ENCODE measurements at places on chromosomes 7 and 10. TPM values are rescaled to one million over a fixed set of nuclear protein-coding genes. Genes with fewer than 3 reads are reported as not detected.

- no peak for DNase-seq
Observed at GRCh38 chr10:49502358-49502757, 36.6 kb downstream of the ERCC6 start.

DNA sequence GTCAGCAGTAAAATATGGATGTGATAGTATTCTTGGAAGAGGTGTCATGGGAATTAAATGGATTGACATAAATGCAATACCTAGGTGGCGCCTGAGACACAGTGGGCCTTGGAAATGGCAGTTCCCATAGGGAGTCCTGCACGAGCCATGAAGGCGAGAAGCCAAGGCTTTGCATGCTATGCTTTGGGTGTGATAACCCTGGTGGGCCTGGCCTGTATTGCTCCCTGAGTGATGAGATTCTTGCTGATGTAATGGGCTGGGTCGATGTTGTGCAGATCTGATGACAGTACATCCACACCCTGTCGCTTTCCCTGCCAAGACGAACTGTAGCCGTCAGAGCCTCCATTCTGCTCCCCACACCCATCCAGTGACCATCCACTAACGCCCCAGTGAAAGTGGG is 46.4 kb downstream of the CREB5 start:
- DNase-seq: peak; percentile 34

GRCh38 chr7:20488850-20489249 is 126.6 kb upstream of the ABCB5 start:
- no peak for DNase-seq

DNA sequence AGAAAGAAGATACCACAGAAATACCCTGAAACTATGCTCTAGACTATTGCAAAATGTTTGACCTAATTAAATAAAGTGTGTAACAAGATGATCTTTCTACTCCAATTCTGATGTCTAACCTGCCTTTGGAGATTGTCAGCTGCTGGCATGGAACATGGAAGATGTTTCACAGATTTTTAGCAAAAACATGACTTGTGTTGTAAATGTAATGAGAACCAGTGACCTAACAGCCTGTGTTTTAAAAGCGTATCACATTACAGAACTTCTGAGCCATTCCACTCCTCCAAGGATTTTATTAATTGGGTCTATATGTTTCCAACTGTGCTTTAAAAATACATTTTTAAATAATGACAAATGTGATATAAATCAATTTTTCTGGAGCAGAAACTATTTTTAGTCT is 526.3 kb upstream of the SEMA3D start:
- DNase-seq: no peak

DNA sequence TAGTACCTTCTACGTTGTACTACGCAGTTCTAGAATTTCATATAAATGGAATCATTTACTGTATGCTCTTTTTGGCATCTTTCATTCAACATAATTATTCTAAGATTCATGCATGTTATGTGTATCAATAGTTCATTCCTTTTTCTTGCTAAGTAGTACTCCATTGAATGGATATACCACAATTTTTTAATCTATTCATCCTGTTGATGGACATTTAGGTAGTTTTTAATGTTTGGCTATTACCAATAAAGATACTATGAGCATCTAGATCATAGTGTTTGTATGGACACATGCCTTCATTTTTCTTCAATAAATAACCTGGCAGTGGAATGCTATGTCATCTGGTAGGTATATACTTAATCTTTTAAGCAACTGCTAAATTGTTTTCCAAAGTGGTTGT is 83.0 kb upstream of the ELN start:
- DNase-seq: no peak

- no peak for DNase-seq
Observed at GRCh38 chr10:122379041-122379440, 4.5 kb downstream of the PLEKHA1 start.

- no peak for DNase-seq
Observed at GRCh38 chr7:38820571-38820970, 88.4 kb downstream of the VPS41 start.

DNA sequence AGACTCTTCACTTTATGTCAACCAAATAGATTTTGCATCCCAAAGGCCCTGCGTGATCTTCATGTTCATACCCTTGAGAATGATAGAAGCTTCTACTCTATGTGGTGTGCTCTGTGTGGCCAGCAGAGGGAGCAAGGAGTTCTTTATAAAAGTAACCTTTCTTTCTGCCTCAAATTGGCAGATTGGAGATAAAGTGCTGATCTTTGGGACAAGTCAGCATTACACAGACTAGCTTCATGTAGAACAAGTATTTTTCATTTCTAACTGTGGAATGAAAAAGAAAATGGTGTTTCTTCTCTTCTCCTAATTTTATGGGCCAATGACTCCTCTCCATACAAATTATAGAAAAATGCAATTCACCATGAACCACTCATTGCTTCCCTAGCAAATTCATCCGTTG is 1214.1 kb downstream of the SORCS1 start:
- peak; percentile 65 for DNase-seq

DNA sequence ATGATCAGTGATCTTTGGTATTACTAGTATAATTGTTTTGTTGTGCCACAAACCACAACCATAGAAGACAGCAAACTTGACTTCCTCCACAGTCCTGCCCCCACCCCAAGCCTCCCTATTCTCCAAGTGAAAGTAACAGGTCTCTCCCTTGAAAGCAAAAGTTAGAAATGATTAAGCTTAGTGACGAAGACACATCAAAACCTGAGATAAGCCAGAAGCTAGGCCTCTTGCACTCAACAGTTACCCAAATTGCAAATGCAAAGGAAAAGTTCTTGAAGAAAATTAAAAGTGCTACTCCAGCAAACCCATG is 7.5 kb downstream of the SAR1A start:
- no peak for DNase-seq

Gene PDZD7
- 0.74 TPM for total RNA-seq

Gene WDR11
- total RNA-seq: 64.1 TPM

Data from SK-MEL-5 (cell line).